ENCODE measurements at places on chromosomes 6 and 20.

GRCh38 chr20:21510414-21511384 lies 3.2 kb downstream of the NKX2-2 start:
- peak; percentile 64 for DNase-seq

DNA sequence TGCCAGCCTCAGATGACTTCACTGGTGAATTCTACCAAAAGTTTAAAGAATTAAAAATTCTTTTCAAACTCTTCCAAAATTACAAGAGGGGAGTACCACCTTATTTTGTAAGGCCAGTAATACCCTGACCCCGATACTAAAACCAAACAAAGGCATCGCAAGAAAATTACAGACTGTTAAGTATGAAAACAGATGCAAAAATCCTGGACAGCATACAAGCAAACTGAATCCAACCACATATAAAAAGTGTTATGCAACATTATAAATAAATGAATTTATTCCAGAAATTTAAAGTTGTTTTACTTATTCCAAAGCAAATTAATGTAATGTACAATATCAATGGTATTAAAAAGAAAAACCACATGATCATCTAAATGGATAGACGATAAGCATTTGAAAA lies 873.6 kb upstream of the GJE1 start:
- DNase-seq, result no peak

DNA sequence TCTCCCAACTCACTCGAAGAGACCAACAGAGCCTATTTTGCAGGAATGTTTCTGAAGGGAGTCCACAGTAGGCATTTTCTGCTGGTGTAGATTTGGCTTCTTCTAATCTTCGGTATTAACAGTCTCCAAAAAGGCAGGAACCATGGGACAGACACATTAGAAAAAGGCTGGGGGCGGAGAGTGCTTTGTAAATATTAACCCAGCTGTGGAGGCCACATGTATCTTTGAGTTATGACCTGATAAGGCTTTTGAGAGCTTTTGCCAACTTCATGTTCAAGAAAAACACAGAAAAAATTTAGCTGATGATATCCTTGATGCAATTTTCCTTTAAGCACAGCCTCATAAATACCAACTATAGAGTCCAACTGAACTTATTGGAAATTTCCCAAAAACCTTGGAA lies 119.4 kb upstream of the TSHZ2 start:
- DNase-seq, result no peak

GRCh38 chr6:95248499-95248898 lies 328.8 kb upstream of the MANEA start:
- peak; percentile 20 for DNase-seq

- no peak for DNase-seq
Observed at GRCh38 chr6:34385793-34386195, 6.7 kb downstream of the NUDT3 start.

- no peak for DNase-seq
Observed at GRCh38 chr6:163735076-163735475, 320.6 kb downstream of the QKI start.

- DNase-seq, result no peak
Observed at GRCh38 chr6:8780653-8781052, 345.3 kb upstream of the SLC35B3 start.

DNA sequence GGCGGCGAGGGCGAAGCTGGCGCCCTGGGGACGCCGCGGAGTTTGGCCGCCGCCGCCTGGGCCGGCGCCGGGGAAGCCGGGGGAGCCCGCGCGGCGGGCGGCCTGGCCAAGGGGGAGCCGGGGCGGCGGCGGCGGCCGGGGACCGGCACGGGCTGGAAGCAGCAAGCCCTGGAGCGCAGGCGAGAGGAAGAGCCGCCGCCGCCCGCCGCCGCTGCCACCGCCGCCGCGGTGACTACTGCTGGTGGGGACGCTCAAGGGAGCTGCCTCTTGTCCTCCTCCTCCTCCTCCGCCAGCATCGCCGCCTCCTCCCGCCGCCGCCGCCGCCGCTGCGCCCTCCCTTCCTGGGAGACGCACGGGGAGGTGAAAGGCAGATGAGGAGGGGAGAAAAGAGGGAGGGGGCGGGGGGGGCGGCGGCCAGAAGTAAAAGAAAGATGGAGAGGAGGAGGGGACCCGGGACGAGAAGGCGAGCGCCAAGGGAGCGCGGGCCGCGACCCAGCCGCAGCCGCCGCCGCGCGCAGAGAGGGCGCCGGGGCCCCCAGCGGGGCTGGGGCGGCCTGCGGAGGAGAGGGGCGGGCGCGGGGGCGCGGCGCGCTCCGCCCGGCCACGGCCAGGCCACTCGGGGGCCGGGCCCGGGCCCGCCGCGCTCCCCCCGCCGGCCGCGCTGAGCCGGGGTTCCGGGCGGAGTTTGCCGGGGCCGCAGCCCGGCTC lies 846 bp downstream of the PDE10A start:
- DNase-seq, result peak; percentile 53

GRCh38 chr6:5403076-5403475 lies 141.8 kb downstream of the FARS2 start:
- no peak for DNase-seq

DNA sequence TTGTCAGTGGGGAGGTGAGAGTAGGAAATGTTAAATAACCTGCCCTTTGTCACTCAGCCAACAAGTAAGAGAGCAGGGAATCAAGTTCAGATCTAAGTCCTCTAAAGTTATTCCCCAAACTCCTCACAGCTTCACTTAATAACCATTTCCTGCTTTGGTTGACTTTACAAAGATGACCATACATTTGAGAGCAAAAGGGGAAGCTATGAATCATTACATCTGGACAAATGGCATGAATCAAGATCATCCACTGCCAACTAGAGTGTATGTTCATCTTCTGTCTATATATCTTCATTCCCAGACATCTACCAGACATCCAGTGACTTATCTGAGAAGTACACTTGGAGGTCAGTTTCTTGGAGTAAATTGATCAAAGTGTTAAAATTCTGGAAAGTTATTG lies 15.1 kb upstream of the HIVEP2 start:
- DNase-seq, result no peak

- no peak for DNase-seq
Observed at GRCh38 chr6:48474830-48475229, 363.8 kb upstream of the PTCHD4 start.

DNA sequence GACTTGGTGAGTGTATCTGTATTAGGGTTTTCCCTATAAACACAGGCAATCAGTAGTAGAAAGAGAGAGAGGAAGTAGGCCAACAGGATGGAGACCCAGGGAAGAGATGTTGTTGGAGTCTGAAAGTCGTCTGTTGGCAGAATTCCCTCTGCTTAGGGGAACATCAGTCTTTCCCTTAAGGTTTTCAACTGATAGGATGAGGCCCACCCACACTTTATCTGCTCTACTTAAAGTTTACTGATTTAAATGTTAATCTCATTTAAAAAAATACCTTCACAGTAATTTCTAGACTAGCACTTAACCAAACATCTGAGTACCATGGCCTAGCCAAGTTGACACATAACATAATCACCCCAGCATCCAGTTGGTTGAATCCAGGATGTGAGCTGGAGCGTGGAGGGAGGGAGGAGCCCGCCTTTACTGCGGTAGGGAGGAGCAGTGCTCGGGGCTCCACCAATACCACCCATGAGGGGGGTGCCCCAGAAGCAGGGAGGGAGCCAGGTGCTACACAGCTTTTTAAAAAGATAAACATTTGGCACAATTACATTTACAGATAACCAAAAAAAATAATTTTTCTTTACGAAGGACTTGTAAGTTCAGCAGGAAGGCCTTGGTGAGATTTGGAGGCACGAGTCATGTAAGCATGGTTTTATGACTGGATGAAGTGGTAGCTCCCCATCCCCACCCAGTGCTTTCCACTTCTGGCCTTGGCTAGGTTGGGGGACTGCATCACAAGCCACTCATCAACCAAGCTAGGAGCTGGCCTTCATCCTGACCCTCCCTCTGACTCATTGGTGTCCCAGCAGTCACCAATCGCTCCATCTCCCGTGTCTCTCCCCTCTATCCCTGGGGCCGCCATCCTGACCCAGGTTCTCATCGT lies 18.4 kb upstream of the SNX9 start:
- DNase-seq, result no peak

DNA sequence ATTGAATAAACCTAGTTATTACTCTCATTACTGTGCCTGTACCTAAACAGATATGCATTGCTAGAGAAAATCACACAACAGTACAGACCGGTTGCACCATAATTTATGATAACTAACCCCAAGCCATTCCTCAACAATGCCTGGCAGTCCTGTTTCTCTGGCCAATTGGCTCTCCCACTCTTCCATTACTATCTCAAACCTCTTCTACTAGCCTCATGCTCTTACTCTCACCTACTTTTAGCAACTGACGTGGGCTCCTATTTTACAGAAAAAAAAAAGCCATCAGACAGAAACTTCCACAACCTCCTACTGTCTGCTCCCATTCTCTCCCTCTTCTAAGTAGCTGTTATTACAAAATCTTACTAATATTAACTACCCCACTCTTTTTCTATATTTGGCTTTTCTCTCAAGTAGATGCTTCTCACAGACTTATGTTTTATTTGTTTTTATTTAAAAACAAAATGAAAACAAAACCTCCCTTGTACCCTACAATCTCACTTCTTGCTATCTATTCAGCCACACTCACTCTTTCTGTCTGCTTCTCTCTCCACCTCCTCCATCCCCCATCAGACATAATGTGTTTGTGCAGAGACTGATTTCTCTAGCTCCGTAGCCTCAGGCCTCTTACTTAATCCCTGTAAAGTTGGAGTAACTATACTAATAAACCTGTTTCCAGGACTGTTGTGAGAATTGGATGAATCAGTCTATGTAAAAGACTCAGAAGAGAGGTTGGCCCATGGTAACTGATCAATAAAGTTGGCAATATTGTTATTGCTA lies 9.1 kb downstream of the GOPC start:
- no peak for DNase-seq

DNA sequence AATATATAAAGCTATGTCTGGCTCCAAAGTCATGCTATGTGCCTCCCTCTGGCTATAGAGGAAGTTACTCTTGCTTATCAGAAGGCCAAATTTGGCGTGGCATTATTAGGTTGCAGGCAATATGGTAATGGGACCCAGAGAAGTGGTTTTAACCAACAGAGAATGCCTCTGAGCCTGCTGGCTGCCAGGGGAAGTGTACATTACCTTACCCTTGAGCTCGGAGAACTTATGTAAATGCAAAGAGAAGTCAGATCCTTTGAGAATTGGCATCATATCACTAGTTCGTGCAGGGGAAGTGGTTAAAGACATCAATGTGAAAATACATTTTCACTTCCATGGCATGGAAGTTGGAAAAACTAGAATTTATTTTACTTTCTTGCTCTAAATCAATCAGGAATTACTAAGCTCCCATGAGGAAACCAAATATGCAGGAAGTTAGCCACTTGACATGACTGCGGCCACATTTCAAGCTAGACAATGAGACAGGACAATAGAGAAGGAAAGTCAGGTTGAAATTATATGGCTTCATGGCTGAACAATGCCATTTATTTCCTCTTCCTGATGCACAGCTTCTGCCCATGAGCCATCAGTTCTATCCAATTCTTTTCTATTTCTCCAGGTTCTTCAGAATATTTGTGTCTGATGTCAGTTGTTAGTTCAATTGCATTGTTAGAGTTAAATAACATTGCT lies 134.0 kb upstream of the PHACTR1 start:
- DNase-seq, result no peak

GRCh38 chr6:73382462-73383113 lies 12.0 kb upstream of the DDX43 start:
- no peak for DNase-seq

GRCh38 chr6:144265061-144265357 lies 20.1 kb upstream of the UTRN start:
- DNase-seq, result no peak

- no peak for DNase-seq
Observed at GRCh38 chr6:109874086-109874485, 104.0 kb upstream of the GPR6 start.

GRCh38 chr6:9361749-9362148 lies 926.4 kb upstream of the SLC35B3 start:
- DNase-seq, result no peak

DNA sequence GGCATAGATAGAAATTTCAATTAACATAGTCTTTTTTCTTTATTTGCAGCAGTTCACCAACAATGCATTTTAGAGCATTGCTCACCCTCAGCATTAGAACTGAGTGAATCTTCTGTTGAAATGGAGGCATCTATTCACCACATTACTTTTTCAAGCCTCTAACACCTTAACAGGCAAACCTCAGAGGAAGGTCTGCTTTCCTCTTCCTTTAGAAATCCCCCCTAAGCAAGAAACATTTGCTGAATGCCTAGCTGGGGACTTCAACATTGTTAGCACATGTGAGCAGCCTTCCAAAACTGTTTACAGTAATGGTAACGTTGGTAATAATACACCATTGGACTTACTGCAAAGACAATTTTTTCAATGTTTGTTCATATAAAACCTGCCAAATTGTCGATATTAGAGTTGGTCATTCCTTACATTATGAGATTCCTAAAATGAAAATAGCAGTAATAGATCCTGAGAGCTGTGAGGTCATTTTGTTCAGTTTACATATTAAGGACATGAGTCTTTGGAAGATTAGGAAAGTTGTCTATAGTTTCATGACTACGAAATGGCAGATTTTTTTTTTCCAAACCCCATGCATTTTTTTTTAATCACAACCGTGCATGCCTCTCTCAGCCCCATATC lies 20.6 kb upstream of the AKIRIN2 start:
- DNase-seq, result no peak

GRCh38 chr20:51027035-51027795 lies 4.3 kb upstream of the KCNG1 start:
- DNase-seq, result no peak

GRCh38 chr6:107064579-107065065 lies 36.6 kb downstream of the MTRES1 start:
- no peak for DNase-seq

DNA sequence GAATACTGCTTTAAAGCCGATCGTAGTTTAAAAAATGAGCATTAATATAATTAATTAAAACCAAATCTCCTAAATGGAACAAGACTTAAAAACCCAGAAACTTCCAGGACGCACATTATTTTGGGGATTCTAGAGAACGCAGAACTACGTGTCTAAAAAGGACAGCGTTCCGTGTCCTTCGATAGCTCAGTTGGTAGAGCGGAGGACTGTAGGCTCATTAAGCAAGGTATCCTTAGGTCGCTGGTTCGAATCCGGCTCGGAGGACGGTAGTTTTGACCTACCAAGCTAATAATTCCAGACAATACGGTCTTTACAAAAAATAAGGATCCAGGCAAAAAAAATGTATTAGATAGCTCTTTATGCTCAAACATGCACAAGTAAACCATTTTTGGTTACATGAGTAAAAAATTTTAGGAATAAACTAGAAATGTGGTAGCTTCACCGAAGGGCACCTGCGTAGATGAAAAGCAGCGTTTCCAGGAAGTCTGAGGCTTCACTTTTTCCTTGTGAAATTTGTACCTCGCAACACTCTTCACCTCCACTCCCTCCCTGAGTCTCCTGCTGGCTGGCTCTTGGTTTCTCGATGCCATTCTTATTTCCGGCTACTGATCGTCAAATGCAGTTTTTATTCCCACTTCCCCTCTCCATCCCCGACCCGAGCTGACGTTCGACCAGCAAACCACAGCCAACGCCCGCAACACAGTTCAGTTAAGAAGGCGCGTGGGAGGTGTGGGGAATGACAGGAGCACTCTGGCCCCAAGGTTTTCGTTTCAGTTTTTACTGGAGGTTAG lies 19.6 kb upstream of the ABT1 start:
- DNase-seq, result peak; percentile 88

GRCh38 chr6:106823732-106824351 lies 150.7 kb downstream of the CD24 start:
- DNase-seq, result peak; percentile 92

Data from GM23338 (cell line).